ENCODE measurements at places on chromosomes 3 and 15.

- DNase-seq: no peak
Observed at GRCh38 chr15:80379693-80380092, 24.5 kb upstream of the ARNT2 start.

GRCh38 chr3:41701191-41701698, 260.7 kb downstream of the ULK4 start:
- no peak for DNase-seq

GRCh38 chr3:14434498-14435151, 32.2 kb downstream of the SLC6A6 start:
- no peak for DNase-seq

- no peak for DNase-seq
Observed at GRCh38 chr3:27606537-27606936, 115.6 kb downstream of the EOMES start.

DNA sequence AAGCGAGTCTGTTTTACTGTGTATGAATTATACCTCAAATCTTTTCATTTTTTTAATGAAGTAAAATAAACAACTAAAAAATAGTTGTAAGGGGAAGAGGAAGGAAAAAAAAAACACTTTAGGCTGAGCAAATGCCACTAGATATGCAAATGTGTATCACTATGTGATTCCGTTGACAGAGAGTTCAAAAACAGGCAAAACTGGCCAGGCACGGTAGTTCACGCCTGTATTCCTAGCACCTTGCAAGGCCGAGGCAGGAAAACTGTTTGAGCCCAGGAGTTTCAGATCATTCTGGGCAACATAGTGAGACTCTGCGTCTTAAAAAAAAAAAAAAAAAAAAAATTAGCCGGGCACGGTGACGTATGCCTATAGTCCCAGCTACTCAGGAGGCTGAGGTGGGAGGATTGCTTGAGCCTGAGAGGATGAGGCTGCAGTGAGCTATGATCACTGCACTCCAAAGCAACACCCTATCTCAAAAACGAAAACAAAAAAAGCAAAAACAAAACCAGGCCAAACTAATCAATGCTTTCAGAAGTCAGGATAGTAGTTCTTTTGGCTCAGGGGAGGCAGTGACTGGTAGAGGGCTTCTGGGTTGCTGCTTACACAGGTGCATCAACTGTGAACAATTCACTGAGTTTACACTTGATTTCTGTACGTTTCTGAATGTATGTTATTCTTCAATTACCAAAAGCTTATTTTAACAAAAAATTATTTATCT, 7.4 kb downstream of the PRC1 start:
- no peak for DNase-seq

DNA sequence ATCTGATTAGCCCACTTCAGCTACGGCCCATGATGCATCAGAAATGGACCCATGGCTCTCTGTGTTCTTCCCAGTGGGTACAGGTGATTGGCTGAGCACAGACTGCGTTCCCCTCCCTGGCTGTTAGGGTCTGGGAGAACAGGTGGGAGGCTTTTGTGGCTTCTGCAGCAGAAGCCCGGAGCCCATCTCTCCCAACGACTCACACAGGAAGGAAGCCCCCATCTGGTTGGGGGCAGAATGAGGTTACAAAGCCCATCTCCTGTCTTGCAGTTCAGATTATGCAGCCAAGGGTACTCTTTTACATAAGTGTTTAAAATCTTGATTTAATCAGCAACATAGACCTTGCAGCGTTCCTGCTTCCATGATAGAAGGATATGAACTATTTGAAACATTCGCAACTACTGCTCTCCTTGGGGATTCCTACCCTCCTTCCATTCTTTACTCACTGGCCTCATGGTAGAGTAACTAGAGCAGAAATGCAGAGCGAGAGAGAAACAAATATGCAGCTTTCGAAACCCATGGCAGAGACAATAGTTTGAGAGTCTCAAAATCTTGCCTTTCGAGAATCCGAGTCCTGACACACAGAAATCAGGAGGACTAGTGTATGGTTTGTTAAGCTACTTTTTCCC, 291.3 kb downstream of the TLE3 start:
- DNase-seq: no peak

DNA sequence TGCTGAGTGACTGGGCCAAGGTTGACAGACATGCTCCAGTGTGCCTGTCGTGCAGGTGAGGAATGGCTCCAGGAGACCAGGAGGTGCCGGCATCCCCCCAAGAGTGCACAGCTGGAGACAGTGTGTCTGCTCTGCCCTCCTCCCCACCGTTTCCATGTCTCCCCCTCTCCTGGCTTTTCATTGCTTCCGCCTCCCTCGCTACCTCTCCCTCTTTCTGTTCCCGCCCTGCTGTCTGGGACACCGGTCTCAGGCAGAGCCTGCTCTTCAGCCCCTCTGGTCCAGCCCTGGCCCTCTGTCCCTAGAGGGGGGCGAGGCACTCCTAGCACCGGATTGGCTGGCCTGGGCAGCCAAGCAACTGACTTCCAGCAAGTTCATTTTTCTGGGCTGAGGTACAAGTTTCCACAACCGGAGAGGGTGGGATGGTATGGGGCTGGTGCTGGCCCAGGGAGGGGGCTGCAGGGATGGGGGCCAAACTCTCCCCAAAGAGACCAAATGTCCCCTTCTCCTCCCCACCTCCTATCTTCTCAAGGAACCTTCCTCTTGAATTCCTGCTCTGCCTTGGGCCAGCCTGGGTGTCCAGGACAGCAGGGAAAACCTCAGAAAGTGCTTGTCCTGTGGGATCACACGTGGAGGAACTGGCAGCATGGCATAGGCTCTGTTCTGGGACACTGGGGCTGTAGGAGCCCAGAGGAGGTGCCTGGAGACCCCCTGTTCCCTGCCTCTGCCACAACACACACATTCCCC, 32.6 kb downstream of the PRKCD start:
- no peak for DNase-seq

DNA sequence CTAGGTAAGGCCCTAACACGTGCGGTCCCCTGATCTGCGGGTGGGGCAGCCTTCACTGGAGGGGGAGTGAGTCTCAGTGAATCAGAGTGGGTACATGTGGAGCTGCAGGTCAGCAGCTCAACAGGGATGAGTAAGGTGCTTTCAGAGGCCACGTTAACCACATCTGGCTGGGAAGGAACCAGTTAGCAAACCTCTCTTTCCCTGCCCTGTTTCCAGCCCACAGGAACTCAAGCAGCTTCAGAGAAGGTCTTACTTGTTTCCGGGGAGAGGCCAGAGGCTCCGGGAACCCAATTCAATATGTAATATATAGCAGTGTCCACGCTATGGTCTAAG, 175.3 kb downstream of the XXYLT1 start:
- DNase-seq: no peak

- DNase-seq: no peak
Observed at GRCh38 chr3:141462176-141462859, 24.5 kb upstream of the RASA2 start.

- no peak for DNase-seq
Observed at GRCh38 chr15:28105224-28105791, 6.2 kb upstream of the OCA2 start.

GRCh38 chr3:189222927-189223636, 51.3 kb downstream of the TPRG1 start:
- DNase-seq: no peak

DNA sequence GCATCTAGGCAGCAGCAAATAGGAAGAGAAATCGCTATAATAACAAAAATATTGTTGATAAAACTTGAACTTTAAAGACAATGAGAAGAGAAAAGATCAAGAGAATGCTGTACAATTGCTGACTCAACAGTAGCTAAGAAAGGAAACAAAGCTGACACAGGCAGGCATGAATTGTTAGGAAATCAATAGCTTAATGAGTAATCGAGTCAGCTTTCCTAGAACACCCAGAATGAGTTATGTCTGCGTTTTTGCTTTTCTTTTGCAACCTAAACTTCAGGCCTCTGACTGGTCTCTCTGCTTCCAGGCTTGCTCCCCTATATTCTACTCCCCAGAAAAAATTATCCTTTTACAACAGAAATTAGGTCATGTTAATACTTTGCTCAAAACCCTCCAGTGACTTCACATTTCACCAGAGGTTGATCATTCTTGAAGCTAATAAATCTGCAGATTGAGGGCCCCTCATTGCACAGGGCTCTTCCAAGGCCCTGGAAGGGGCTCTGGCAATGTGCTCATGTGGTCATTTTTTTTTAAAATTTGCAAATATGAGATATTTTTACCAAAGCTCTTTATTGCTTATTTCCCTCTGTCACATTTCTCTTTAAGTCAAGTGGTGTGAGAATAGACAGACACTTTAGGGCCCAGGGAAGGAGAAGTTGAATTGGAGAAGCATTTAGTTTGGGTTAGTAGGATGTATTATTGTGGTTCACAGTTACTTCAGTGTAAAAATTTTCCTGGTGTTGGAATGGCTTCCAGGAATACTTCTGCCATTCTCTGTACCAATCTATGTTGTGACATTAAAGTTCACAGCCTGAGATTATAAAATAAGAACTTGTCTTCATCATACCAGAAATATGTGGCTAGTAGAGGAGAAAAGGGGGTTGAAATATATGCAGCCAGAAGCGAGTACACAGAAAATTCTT, 116.3 kb downstream of the TMCO5A start:
- DNase-seq: no peak

DNA sequence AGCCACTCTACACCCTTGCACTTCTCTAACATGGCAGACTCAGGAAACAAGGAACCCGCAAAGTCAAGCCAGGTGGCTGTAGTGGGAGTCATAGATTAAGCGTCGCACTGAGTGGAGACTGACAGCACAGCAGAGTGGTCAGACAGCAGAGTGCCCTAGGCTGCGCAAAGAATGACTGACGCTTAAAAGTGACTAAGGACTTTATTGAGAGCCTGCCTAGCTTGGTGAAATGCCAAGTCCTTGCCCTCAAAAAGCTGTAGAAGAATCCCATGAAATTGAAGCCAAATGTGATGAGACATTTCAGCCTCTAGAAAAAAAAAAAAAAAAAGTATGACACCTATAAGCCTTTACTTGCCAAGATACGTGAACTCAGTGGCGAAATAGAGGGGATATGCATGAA, 30.2 kb downstream of the NCEH1 start:
- DNase-seq: no peak

DNA sequence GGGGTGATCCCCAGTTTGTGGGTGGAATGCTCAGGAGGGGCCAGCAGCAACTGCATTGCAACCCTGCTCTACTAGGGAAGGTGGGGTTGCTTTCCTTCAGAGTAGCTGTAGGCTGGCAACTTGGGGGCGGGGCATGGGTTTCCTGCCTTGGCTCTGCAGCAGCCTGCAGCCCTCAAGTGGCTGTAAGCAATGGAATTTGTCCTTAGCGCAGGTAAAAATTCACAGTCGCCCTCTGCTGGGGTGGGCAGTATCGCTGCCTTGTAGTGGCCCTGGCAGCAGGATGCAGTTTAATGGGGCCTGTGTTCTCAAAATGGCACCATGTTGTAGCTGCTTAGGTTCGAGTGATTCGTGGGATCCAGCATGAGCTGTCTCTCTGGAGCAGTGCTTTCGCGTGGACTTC, 29.8 kb downstream of the STT3B start:
- no peak for DNase-seq

- peak; percentile 33 for DNase-seq
Observed at GRCh38 chr3:12891985-12892839, 50.8 kb upstream of the RPL32 start.

DNA sequence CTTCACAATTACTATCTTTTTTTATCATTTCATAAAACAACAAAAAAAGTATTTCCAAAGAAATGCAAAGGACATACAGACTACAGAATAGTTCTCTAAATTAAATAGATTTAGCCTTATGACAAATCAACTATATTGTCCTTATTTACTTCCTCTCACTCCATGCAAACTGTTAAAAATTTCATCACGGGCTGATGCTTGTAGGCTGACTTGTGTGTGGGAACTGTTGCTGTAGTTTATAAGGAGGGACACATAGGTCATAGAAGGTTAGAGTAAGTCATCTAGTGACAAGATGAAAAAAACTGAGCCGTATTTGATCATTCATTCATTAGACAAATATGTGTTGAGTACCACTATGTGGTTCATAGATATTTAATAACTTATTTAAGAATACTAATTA, 232.5 kb upstream of the TBL1XR1 start:
- DNase-seq: no peak

DNA sequence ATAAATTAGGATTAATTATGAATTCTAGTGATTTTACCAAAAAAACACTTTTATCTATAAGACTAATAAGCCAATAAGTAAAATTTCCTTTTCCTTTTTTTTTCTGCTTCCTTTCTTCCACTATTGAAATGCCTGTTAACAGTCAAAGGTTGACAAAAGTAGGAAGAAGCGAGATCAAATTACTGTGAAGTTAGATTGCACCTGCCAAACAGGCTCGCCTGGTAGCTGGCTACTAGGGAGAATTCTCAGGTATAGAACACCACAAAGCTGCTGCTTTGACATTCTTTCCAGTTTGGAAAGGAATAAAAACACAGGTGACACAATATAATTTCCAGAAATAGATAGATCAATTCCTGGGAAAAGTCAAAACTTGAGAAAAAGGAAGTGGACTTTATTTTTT, 749.0 kb downstream of the NSUN3 start:
- no peak for DNase-seq

- no peak for DNase-seq
Observed at GRCh38 chr15:27645672-27646071, 453.4 kb downstream of the OCA2 start.

- no peak for DNase-seq
Observed at GRCh38 chr3:115248274-115248673, 101.2 kb upstream of the ZBTB20 start.

GRCh38 chr15:89075101-89075640, 13.1 kb upstream of the ABHD2 start:
- DNase-seq: no peak

- no peak for DNase-seq
Observed at GRCh38 chr3:41075975-41076374, 123.3 kb upstream of the CTNNB1 start.

- no peak for DNase-seq
Observed at GRCh38 chr15:100175406-100176114, 166.2 kb downstream of the ADAMTS17 start.

DNA sequence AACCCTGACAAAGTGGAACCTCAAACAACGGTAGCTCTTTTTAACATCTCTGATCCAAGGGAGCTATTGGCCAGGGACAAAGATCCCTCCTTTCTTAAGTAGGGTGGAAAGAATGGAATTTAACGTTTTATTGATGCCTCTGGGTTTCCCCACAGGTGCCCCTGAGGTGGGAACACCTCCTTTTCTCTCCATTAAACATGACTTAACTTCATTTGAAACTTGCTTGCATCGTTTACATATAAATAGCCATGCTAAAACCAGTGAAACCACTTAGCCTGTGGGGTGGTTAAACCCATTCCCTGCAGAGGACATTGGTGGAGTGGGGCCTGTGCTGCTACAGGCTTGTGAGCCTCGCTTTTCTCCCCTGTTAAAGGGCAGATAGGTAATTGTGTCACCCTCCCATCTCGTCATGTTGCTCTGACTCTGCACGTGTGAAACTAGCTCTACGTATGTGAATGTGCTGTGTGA, 9.7 kb downstream of the CGNL1 start:
- no peak for DNase-seq

DNA sequence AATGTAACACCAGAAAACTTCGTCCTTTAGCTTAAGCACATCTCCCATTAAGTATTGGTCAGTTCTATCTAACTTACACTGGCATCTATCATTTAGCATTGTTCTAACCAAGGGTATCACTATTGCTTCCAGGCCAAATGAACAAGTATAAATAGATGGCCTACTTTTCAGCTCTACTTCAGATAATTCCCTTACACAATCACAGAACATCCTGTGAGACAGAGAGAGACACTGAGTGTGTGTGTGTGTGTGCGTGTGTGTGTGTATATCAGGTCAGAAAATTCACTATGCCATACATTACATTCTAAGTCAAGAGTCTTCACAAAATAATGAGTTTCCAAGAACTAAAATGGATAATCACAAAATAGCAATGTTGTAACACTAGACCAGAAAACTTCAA, 39.1 kb downstream of the SCAPER start:
- DNase-seq: no peak

- no peak for DNase-seq
Observed at GRCh38 chr3:46908294-46908985, 30.9 kb downstream of the PTH1R start.

GRCh38 chr3:36403661-36404060, 23.4 kb downstream of the STAC start:
- no peak for DNase-seq
